ENCODE measurements at places on chromosomes 1 and 21. TPM values are rescaled to one million over a fixed set of nuclear protein-coding genes. Genes with fewer than 3 reads are reported as not detected.

Gene PRAMEF9
- total RNA-seq: not detected

Gene S100A8
- not detected for total RNA-seq

Gene ADGRB2
- 0.20 TPM for total RNA-seq

Gene CELA2B
- not detected for total RNA-seq

Gene CDC20
- total RNA-seq: 27.5 TPM

Gene PEAR1
- 16.3 TPM for total RNA-seq

Gene TNFSF4
- total RNA-seq: 7.0 TPM

Gene CRYAA
- not detected for total RNA-seq

Gene GJA4
- total RNA-seq: 60.8 TPM

Gene GPX7
- 18.1 TPM for total RNA-seq

Gene IGSF3
- total RNA-seq: 12.4 TPM

Gene BMP8B
- under 0.01 TPM for total RNA-seq

Gene RCAN3
- 1.4 TPM for total RNA-seq

Gene FCRL4
- not detected for total RNA-seq

Gene CD5L
- total RNA-seq: not detected

Gene S100A1
- total RNA-seq: not detected

Gene FMO3
- total RNA-seq: not detected

Gene MROH9
- not detected for total RNA-seq

Gene ANKRD35
- total RNA-seq: 0.22 TPM

Gene LCE2A
- not detected for total RNA-seq

Gene RAB7B
- total RNA-seq: not detected

Gene PLXNA2
- total RNA-seq: 46.4 TPM

Gene CD48
- total RNA-seq: not detected

Gene HMGCL
- 37.3 TPM for total RNA-seq

Gene HRNR
- total RNA-seq: not detected

Gene ADORA3
- not detected for total RNA-seq

Gene SARS1
- total RNA-seq: 118 TPM

Data from lung microvascular endothelial cell (primary cell).